ENCODE measurements at places on chromosomes 4 and X. TPM values are rescaled to one million over a fixed set of nuclear protein-coding genes. Genes with fewer than 3 reads are reported as not detected.

GRCh38 chr4:73055241-73055897 lies 14.1 kb downstream of the COX18 start:
- no peak for DNase-seq

GRCh38 chr4:992297-993110 lies 700 bp downstream of the SLC26A1 start:
- no peak for DNase-seq

DNA sequence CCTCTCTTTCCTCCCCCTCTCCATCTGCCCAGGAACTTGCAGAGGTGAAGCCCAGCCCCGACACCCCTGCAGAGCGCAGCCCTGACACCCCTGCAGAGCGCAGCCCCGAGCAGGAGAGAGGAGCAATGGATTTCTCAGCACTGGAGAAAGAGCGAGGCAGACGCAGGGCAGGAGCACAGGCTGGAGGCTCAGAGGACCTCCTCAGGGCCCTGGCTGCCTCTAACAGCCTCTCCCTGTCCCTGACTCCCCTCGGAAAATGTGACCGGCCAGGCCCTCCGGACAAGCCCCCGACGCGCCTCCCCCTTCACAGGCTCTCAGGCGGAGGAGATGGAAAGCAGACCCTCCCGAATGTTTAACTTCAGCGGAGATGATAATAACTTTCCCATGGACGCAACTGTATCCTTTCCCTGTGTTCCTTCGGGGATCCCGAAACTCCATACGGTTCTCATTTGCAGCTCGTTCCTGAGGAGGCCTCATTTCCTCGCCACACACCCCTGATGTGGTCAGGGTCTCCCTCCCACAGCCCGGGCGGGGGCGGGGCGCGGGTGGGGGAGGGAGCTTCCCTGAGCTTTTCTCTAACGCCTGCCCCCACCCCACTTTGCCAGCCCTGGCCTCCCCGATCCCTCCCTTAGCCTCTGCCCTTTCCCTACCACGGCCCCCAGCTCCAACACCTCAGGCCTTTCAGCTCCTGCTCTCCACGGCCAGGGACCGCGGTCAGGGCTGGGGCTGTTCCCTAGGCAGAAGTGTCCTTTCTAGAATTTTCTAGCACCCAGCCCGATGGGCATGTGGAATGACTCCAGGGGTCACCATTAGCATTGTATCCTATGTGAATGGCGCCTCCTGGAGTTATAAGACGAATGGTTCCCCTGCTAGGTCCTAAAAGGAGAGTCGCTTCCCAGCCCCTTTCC lies 201.1 kb upstream of the BCOR start:
- DNase-seq, result no peak

DNA sequence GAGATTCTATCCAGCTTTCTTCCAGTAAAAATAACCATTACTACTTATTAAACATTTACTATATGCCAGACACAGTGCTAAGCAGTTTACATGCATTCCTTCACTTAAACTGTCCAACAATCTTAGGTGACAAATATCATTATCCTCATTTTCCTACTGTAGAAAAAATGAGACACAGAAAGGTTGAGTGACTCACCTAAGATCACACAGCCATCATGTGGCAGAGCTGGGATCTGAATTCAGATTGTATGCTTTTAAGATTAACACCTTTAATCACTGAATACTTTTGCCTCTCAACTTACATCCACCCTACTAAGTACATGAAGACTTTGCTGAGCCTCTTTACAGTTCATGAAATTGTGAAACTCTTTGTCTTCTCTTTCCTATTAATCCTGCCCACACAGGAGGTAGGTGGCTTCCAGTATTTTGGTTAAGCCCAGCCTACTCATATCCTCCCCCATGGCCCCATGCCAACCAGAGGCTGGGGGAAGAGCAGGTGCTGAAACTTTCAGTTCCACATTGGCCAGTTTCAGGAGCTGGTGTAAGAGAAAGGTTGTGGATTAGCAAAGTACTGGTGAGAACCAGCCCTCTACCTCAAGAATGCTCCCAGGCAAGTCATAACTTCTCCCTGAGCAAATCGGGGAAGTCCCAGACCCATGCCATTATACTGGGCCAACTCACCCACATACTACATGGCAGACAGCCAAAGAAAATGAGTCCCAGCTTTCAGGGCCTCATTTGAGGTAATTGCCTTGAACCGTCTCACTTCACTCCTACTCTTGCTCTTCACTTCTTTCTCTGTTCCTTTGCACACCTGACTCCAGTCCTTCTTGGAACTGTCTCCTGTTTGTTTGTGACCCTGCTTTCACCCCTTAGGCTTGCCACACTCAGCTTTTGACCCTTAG lies 211.1 kb downstream of the GUCY2F start:
- no peak for DNase-seq

DNA sequence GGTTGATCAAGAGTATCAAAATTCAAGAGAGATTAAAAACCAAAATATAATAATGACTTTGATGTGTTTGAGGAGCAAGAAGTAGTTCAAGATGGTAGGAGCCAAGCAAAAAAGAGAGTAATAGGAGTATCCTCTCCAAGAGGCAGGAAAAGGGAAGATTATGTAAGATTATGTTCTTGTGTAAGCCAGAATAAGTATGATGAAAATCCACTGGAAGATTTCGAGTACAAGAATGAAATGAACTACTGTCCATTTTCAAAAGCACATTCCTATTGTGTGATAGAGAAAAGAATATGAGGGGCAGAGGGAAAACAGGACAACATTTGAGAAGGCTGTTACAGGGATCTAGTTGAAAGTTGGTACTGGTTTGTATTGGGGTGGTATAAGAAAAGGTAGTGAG lies 659.6 kb upstream of the INTU start:
- no peak for DNase-seq

DNA sequence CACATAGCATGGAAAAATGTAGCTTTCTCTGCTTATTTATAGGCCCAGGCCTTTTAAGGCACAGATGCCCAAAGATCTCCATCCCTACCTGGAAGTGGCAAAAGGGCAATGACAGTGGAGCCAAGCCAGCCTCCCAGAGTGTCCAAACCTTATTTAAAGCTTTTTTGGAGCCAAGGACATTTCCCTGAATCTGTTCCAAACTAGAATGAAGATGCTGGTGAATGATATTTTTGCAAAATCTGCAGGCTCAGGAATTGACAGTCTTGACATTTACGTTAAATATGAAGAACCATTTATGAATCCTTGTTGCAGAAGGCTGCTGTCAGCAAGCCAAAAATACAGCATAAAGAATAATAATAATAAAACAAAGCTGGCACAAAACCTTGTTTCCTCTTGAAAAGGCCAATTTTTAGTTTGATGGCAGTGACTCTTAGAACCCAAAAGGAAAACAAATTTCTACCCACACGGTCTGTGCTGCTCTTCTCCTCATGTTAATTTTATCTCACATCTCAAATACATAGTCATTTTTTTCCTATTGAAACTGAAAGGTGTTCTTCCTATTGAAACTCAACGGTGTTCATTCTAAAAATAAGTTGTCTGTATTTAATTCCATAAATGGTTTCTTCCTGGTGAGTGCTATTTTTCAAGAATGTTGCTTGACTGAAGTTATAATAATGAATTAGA lies 206.3 kb upstream of the TBL1X start:
- no peak for DNase-seq

Gene ATP2B3
- not detected for total RNA-seq

Gene UGT2B11
- 2.4 TPM for total RNA-seq

DNA sequence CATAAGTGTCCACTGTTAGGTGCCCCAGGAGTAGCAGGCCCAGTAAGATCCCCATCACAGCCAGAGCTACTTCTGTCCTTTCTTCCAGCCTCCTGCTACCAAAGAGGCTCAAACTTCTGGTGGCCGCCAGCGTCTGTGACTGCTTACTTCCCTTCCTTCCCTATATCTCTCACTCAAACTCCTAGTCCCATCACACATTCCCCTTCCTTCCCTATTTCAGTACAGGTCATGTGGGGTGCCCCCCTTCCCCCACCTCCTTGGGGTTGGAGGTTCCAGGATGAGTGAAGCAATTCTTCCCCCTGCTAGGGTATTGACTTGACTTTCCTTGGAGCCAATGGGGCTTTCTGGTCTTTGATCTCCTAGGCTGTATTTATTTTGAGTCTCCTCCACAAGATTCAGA lies at the start of gene VSIG4:
Gene VSIG4, minus strand, starts transcription at position 137 of the 400 bp plus-strand sequence. Its CDS starts 82 bp downstream, at position 55.
- no peak for DNase-seq

- DNase-seq, result no peak
These were observed 36.1 kb downstream of the NSG1 start for GRCh38 chr4:4422856-4423499.

Gene SPACA5
- total RNA-seq, result not detected

DNA sequence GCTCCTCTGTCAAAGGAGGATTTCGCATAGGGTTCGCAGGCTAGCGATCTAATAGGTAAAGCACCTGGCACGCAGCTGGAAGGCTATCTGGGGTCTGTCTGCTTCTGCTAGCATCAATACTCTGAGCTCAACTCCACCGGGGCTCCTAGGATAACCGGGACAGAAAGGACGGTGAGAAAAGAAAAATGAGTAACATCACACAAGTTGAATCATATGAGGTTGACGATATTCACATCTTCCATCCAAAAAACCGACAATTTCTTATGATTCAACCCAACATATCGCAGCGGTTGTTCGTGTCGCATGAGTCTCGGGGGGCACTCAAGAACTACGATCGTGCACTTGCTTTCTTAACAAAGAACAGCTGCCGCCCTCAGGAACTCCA lies 1.8 kb downstream of the PROM1 start:
- DNase-seq, result no peak

- DNase-seq, result no peak
These were observed 23.4 kb downstream of the SMS start for GRCh38 chrX:21963731-21964405.

Gene JCHAIN
- total RNA-seq, result 8.4 TPM

DNA sequence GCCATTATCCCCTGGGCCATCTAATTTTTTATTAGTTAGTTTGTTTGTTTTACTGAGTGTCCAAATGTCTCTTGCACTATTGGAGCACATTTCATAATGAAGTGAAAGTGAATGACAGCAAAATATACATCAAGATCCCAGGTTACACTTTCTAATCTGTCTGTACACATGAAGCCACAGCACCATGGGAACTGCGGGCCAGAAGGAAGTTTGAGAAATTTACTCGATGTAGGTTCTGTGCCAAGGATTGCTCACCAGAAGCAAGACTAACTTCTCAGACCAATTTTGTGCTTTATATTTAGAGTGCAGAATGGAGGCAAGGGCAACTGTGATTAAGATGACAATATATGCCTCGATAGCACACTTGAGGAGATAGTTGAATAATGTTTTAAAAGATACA lies 258.0 kb downstream of the COL25A1 start:
- DNase-seq, result no peak

DNA sequence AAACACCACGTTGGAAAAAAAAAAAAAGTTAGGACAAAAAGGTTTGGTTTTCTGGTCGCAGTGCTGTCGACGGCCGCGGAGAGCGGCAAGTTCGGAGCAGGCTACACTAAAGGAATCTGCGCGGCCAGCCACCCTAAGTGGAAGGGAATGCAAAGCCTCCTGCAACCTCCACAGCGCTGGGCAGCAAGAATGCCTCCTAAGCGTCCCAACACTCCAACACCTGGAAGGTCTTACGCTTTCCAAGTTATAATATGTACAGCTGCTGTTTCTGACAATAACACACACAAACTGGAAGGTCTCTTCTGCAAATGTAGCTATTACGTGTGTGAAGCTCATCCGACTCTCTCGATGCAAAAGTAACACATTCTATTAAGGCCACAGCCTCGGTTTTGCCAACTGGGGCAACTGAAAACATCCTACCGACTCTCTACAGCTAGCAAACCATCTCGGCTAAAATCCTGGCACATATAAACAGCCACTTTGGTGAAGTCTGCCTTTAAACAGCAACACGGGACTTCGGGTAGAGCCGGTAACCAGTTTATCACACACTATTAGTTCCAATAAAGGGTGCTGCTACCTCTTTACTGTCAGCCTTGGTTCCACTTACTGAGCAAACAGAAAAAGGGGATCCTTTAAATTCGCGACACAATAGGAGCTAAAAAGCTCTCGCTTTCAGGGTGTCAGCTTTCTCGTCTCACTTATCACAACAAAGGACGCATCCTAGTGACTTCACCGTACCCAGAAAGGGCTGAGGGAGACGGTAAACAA lies 895 bp downstream of the SMIM14 start:
- peak; percentile 83 for DNase-seq

- DNase-seq, result peak; percentile 64
These were observed at the start of gene ZDHHC15 for GRCh38 chrX:75522565-75523431. TSS of gene ZDHHC15 (minus strand) at chrX:75523037. CDS start at chrX:75523024, 13 bp downstream.

Gene ITIH6
- total RNA-seq, result not detected

GRCh38 chr4:48683784-48684666 lies 96.1 kb downstream of the FRYL start:
- DNase-seq, result no peak

DNA sequence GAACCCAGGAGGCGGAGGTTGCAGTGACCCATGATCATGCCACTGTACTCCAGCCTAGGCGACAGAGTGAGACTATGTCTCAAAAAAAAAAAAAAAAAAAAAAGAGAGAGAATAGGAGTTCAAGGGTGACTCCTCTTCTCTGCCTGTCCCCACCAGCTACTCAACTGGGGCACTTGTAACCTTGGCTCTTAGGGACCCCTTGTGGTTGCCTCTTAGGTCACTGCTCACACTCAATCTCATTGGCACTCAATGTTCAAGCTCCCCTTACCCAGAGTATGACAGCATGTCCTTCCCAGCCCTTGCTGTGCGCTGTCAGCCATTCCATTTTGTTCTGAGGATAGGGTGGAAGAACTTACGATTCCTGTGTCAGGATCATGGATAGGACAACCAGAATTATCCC lies 82.4 kb upstream of the BEND4 start:
- no peak for DNase-seq

Gene GPR143
- 3.6 TPM for total RNA-seq

GRCh38 chr4:88730811-88731210 lies 33.2 kb upstream of the NAP1L5 start:
- no peak for DNase-seq

- DNase-seq, result no peak
These were observed 1113.1 kb downstream of the STIM2 start for GRCh38 chr4:27973700-27974099.

Gene COL25A1
- total RNA-seq, result 0.59 TPM

Gene FAM200B
- total RNA-seq, result 30.5 TPM

GRCh38 chr4:140793291-140793690 lies 37.1 kb upstream of the TBC1D9 start:
- no peak for DNase-seq

Gene DMRTC1
- not detected for total RNA-seq

DNA sequence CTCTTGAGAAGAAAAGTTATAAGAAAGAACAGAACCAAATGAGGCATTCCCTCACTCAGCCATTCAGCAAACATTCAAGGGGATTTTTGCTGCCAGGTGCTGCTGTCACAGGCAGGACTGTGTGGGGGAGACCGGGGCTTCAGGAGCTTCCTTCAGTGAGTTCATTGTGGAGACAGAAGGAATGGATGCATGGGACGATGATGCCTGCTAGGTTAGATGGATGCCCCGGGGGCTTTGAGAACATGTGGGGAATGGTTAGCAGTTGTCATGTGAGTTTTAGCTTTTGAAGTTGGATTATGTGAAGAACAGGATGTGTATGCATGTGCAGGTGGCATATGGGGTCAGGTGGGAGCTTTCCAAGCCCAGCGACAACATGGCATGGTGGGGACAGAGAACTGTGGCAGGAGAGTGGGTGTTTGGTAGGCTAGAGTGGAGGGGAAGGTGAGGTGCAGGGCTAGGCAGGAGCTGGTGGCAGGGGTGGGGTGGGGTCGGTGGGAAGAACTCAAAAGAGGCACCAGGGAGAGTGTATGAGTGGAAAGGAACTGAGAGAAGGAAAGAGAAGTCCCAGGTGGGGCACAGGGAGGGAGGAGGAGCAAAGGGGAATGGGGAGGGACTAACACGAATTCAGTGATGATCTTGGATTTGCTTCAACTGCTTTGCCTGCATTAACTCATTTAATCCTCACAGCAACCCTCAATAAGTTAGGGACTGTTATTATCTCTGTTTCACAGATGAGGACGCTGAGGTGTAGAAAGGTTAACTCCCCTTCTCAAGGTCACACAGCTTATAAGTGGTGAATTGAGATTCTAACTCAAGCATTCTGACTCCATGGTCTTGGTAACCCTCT lies 8.4 kb downstream of the DCUN1D4 start:
- DNase-seq, result no peak

Gene SAGE1
- total RNA-seq, result not detected
